ENCODE measurements at places on chromosomes 6 and 20. TPM values are rescaled to one million over a fixed set of nuclear protein-coding genes. Genes with fewer than 3 reads are reported as not detected.

GRCh38 chr6:113763876-113764275 lies 93.3 kb upstream of the MARCKS start:
- DNase-seq = no peak

Gene SAMD3
- 0.19 TPM for total RNA-seq

DNA sequence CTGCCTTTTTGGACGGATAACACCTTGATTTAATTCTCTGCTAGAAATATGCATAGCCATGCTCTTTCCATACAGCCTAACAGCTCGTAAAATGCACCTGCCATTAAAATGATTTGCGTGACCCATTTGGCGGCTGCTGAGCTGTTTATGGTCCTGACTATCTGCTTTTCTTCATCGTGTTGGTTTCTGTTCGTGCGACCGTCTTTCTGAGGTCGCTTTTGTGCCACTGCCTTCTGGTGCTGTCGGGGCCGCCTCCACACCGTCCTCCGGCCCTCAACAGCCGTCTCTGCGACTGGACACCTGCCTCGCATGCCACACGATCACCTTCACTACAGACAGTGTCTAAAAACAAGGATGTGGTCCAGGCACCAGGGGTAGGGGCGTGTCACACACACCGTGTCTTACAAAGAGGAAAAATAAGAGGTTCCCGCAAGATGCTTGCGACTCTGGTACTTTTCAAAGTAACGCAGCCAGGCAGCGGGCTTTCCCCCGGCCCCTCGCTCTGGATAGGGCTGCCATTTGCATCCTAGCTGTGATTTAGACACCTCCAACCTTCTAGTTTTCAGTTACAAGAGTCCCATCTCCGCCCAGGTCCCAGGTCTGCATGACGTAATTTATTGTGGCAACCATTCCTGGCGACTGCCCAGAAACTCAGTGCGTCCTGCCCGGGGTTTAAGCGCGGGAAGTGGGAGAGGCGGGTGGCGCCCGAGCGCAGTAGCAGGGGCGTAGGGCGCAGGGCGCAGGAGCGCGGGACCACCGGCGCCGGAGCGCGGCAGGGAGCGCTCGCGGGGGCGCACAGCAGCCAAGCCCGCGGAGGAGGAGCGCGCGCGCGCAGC lies at the start of gene STMND1:
Gene STMND1, plus strand, starts transcription at position 629 of the 836 bp plus-strand sequence. CDS start 208 bp downstream, outside the sequence.
- DNase-seq = peak; percentile 45

Gene SLC22A23
- 5.4 TPM for total RNA-seq

- no peak for DNase-seq
These were observed 14.0 kb upstream of the SCGN start for GRCh38 chr6:25637960-25638434.

- no peak for DNase-seq
These were observed 779.9 kb upstream of the MAP3K7 start for GRCh38 chr6:91366781-91367180.

DNA sequence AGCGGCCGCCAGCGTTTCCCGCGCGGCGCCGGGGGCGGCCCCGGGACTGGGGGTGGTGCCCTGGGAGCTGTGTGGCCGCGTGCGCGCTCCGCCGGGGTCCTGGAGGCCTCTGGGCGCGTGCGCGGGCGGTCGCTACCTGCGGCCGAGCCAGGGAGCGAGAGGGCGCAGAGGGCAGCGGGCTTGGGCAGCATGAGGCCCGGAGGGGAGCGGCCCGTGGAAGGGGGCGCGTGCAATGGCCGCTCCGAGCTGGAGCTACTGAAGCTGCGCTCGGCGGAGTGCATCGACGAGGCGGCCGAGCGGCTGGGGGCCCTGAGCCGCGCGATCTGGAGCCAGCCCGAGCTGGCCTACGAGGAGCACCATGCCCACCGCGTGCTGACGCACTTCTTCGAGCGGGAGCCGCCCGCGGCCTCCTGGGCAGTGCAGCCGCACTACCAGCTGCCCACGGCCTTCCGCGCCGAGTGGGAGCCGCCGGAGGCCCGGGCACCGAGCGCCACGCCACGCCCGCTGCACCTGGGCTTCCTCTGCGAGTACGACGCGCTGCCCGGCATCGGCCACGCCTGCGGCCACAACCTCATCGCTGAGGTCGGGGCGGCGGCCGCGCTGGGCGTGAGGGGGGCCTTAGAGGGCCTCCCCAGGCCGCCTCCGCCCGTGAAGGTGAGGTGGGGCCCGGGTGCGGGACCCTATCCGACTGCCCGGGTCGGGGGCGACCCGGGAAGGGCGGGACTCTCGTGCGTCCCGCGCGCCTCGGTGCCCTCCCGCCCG lies at the start of gene PM20D2:
Gene PM20D2, plus strand, starts transcription at position 100 of the 762 bp plus-strand sequence. Its CDS starts 90 bp downstream, at position 190.
- peak; percentile 74 for DNase-seq

All from Right ventricle myocardium superior (tissue), 1 donor.